ENCODE measurements at places on chromosomes 2 and 18.

GRCh38 chr2:54084600-54084999, 30.8 kb upstream of the ACYP2 start:
- no peak for DNase-seq

- DNase-seq = no peak
Measured at GRCh38 chr2:120858361-120859106, 122.9 kb downstream of the GLI2 start.

DNA sequence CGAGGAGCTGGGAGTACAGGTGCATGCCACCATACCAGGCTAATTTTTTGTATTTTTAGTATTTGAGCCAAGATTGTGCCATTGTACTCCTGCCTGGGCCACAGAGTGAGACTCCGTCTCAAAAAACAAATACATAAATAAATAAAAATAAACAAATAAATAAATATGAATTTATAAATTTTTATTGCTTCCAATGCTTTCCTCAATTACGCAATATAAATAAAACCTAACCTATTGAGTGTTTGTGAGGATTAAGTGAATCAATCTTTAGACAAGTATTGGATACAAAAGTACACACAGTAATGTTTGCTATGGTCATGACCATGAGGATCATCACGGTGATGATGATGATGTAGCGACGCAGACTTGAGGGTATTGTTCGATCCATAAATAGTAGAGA, 257.4 kb downstream of the ASXL3 start:
- DNase-seq = no peak

- no peak for DNase-seq
Measured at GRCh38 chr2:35522450-35522849, 833.1 kb upstream of the CRIM1 start.

GRCh38 chr18:62249478-62250097, 62.5 kb downstream of the RELCH start:
- no peak for DNase-seq

GRCh38 chr2:58483307-58483706, 242.2 kb upstream of the FANCL start:
- no peak for DNase-seq
